ENCODE measurements at places on chromosomes 1 and 21. TPM values are rescaled to one million over a fixed set of nuclear protein-coding genes. Genes with fewer than 3 reads are reported as not detected.

Gene INAVA
- 2.8 TPM for total RNA-seq

Gene FMOD
- total RNA-seq, result not detected

DNA sequence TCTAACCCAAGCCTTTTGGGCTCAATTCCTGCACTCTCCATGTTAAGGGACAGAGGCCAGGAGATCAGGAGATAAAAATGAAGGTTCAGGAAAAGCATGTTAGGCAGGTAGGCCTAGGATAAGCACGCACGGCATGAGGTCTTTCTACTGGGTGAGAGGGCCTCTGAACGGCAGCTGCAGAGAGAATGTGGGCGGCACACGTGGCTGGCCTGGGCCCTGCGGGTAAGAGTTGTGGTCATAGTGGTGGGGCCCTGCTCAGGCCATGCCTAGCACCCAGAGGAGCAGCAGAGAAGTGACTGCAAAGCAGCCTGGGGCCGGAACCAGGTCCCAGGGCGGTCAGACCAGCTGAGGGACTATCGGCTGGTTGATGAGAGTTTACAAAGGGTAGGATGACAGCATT is 7.5 kb upstream of the FOXO6 start:
- DNase-seq, result peak; percentile 50

Gene IFI44
- 536 TPM for total RNA-seq

DNA sequence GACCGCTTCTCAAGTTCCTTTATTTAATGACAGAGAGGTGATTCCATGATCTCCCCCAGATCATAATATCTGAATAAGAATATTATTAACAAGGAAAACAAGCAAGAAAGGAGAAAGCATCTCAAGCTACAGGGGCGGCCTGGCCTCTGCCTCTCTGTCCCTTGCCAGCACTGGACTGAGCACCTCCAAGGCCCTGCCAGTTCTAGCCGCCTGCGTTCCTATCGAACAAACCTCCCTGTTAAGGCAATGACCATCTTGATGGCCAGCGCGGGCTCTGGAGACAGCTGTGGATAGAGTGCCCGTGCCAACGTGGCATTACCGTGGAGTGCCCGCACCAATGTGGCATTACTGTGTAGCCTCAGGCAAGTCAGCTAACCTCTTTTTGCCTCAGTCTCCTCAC is 84.8 kb downstream of the NPHP4 start:
- no peak for DNase-seq

GRCh38 chr1:215459136-215459535 is 108.0 kb upstream of the KCTD3 start:
- no peak for DNase-seq

Gene FBXO28
- 32.5 TPM for total RNA-seq

DNA sequence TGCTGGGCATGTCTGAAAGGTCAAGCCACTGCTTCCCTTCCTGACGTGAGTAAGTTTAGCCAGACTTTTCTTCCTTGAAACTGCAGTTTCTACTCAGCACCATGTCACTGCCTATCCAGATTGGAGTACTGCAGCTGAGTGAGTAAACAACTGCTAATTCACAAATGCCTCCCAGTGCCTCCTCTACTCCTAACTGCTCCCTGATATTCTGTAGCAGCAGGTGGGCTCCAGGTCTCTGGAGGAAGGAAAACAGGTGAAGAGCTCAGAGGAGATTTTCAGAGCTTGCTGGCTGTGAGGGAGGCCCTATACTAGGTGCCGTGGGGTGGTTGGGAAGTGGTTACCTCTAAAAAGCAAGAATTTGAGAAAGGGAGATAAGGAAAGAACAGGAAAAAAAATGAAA is 96.5 kb downstream of the KIF14 start:
- no peak for DNase-seq

DNA sequence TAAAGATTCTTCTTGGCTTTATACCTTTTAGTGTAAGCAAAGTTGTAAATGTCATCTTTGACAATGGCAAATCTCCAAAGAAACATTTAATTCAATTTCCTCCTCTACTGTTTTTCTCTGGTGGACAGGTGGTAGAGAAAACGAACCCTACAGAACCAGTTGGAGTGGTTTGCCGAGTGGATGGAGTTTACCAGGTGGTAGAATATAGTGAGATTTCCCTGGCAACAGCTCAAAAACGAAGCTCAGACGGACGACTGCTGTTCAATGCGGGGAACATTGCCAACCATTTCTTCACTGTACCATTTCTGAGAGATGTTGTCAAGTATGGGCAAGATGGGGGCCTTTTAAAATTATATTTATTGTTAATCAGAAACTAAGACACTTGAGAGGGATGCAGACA is 25.8 kb downstream of the UAP1 start:
- DNase-seq, result no peak

GRCh38 chr1:158509471-158510156 is 37.6 kb downstream of the OR10R2 start:
- peak; percentile 2 for DNase-seq

Gene RGS18
- not detected for total RNA-seq

GRCh38 chr1:227459326-227459841 is 104.0 kb upstream of the ZNF678 start:
- no peak for DNase-seq

DNA sequence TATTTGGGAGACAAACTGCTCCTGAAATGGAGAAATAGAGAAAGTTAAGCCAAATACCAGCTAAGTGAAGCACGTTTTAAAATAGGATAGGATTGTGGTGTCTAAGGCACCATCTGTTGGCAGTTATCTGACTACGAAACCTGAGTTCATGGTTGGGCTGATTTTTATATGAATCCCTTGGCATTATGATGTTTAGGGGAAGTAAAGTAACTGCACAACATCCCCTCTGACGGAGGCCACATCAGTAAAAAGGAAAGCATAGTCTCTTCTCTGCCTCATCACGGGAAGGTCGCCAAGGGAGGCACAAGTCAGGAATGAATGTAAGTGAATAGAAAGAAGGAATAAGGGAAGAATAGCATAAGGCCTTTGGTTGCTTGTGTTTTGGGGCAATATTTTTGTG is 128.0 kb downstream of the PRRX1 start:
- DNase-seq, result no peak

DNA sequence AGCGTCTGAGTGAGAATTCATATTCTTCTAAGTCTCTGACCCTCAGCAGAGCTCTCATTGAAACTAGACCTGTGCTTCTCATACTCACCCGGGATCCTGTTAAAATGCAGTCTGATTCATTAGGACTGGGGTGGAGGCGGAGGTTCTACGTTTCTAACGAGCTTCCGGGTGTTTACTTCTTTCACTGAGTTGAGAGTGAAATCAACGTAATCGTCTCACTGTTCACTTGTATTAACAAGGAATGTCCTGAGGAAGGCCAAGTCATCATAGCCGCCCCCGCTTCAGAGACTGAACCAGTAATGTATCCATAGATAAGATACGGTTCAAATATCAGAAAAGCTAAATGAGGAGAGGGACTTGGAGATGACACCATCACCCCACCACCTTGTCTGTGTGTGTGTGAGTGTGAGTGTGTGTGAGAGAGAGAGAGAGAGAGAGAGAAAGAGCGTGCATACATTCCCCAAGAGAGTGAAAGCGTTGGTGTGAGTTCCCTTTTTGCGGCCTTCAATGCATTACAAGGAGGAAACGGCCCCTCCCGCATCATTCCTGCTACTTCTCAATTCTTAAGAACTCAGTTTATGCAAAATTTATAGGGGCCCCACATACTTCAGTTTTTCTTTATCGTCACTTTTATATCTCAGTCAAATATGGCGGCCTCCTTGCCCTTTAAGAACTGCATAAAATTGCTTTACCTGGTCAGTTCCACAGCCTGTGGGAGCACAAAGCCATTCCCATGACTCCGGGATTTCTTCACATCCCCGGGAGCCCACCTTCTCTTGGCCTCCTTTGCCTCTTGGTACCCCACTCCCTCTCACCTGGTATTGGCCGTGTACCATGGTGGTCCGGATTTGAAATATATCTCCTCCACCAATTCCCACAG is 19.8 kb downstream of the KMO start:
- DNase-seq, result no peak

GRCh38 chr1:116971965-116972673 is 29.4 kb upstream of the CD101 start:
- DNase-seq, result peak; percentile 50

- peak; percentile 15 for DNase-seq
Observed at GRCh38 chr1:50060279-50060678, 36.5 kb upstream of the AGBL4 start.

Gene C1orf87
- total RNA-seq, result not detected

GRCh38 chr1:53320646-53321045 is 7.2 kb downstream of the LRP8 start:
- DNase-seq, result no peak

Gene DNAH14
- total RNA-seq, result not detected

- no peak for DNase-seq
Observed at GRCh38 chr1:109208394-109208793, 5.3 kb upstream of the SARS1 start.

DNA sequence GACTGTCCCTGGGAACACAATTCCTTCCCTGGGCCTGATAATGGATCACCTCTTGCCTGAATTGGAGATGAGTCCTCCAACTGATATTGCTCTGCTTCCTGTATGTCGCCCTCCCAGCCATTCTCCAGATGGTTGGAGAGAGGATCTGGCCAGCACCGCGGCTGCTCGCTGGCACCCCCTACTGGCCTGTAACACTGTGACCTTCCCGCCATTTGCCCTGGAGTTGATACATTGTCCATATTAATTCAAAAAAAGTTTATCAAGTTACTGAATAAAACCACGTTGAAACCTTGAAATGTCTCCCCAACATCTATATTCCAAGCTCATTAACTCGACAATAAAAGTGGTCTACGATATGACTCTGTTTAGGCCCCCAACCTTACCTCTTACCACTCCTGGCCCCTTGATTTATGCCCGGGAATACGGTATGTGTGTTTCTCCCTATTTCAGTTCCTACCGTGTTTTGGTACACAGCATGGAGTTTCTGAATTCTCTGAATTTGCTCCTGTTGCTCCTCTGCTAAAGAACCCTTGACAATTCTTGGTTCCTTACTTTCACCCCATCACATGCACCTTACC is 241.8 kb upstream of the KIAA0040 start:
- DNase-seq, result no peak

GRCh38 chr1:172827301-172827700 is 168.4 kb downstream of the FASLG start:
- no peak for DNase-seq

GRCh38 chr1:54809496-54810074 is 8.5 kb upstream of the TTC22 start:
- no peak for DNase-seq

DNA sequence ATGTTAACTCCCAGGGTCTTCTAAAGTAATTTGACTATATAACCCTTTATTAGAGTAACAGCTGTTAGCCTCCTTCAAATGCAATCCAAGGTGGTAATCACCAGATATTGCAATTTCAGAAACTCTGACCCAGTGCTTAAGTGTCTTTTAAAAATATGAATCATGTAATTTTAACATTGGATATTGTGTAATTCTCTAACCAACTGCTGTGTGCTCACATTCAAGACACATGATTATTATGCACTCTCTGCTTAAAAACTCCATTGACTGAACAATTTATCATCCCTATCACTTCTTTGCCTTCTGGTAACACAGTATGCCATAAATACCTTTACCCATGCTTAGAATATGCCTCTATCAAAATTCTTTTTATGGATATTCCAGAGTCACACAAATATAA is 537.4 kb upstream of the RGS18 start:
- no peak for DNase-seq

Gene AKR7A3
- total RNA-seq, result 0.37 TPM

Gene LCE1E
- total RNA-seq, result not detected

Gene RNU1-4
- total RNA-seq, result not detected

DNA sequence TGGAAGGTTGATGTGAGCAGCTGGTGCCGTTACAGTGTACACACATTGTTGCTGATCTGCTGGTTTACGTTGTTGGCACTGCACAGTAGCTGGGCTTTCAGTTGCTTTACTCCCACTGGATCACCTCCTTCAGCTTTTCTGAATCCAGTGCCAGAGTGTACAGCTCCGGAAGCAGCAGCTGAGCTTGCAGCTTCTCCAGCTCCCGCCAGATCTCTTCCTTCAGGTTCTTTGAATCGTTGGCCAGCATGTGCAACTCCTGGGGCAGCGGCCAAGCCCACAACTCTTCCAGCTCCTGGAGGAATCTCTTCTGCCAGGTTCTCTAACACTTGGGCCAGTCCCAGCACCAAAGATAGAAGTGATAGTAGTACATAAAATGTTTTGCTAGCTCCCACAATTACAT is 149.7 kb upstream of the RRP15 start:
- DNase-seq, result no peak

DNA sequence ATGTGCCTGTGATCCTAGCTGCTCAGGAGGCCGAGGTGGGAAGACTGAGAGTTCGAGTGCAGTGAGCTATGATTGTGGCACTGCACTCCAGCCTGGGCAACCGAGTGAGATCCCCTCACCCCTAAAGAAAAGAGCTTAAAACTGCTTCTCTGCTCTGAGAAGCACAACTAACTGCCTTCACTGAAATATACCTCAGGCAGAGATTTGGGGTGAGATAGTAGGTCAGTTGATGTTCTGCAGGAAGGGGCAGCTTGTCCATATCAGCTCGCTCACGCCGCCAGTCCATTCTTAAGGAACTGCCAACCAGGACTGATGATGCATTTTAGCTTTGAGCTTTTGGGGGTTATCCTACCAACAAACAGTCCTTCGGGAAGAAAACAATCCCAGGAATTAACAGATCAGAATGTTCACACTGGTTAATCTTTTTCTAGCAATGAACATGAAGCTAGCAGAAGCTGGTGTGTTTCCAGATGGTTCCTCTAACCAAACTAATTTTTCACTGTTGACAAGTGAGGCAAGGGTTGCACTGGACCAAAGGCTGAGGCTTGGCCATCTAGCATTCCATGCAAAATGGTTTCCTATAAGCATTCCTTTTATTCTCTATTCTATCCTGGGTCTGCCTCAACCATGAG is 31.6 kb downstream of the LHX4 start:
- no peak for DNase-seq

Gene GPA33
- total RNA-seq, result 0.12 TPM

Gene TMPRSS3
- total RNA-seq, result not detected

Gene TCHH
- not detected for total RNA-seq

DNA sequence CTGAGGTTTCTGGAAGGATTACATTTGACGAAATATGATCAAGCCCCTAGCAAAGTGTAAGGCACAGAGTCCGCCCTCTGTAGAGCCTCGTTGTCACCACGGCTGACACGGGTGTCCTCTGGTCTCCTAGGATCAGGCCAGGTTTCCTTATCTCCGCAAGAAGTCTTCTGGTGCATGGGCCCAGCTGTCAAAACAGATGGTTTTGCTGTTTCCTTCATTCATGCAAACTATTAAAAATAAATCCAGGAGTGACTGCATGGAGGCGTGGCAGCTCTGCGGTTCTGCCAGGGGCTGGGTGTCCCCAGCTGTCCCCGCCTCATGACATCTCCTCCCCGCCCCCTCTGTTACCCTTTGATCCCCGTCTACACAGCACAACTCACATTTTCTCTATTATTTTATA is 209.0 kb downstream of the DYRK1A start:
- no peak for DNase-seq

DNA sequence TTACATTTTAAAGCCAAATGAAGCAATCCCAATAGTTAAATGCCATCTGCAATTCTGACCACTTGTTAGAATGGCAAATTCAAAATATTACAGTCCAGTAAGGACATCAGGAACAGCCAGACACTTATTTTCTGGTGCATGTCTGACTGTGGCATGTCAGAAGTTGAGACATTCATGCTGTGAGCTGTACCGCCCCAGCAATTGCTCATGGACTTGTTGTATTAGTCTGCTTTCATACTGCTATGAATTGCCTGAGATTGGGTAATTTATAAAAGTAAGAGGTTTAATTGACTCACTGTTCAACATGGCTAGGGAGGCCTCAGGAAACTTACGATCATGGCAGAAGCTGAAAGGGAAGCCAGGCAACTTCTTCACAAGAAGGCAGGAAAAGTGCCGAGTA is 19.1 kb downstream of the DDAH1 start:
- no peak for DNase-seq

- DNase-seq, result no peak
Observed at GRCh38 chr1:204191456-204191855, 4.8 kb downstream of the KISS1 start.
